Natural killer cell (primary cell): ENCODE measurements at places on chromosomes 6 and 20. TPM values are rescaled to one million over a fixed set of nuclear protein-coding genes. Genes with fewer than 3 reads are reported as not detected.

- no peaks in the 10 kb centered on the region for H3K27me3 ChIP-seq
- no peaks in the 10 kb centered on the region for H3K36me3 ChIP-seq
- H3K4me1 ChIP-seq: no peaks in the 10 kb centered on the region
- no peak overlapping the region for H3K4me3 ChIP-seq
- no peak overlapping the region for H3K27ac ChIP-seq
Measured at GRCh38 chr6:34104628-34105027, 41.3 kb downstream of the GRM4 start.

Gene HNF4A
- total RNA-seq: not detected

Gene PACRG
- 0.52 TPM for total RNA-seq

- no peak for DNase-seq
- no peaks in the 10 kb centered on the region for H3K36me3 ChIP-seq
- H3K4me3 ChIP-seq: no peak overlapping the region
- no peak overlapping the region for H3K27ac ChIP-seq
- H3K27me3 ChIP-seq: peaks cover 2% of the 10 kb centered on the region
Measured at GRCh38 chr6:117409420-117409819, 16.3 kb downstream of the ROS1 start.

GRCh38 chr20:43825581-43825980 lies 89.1 kb upstream of the TOX2 start:
- H3K36me3 ChIP-seq: no peaks in the 10 kb centered on the region
- no peak overlapping the region for H3K4me3 ChIP-seq
- DNase-seq: no peak
- peaks cover 3% of the 10 kb centered on the region for H3K27me3 ChIP-seq
- no peaks in the 10 kb centered on the region for H3K4me1 ChIP-seq

Gene LGSN
- total RNA-seq: not detected

- DNase-seq: no peak
- H3K4me1 ChIP-seq: no peaks in the 10 kb centered on the region
- no peaks in the 10 kb centered on the region for H3K27me3 ChIP-seq
- no peak overlapping the region for H3K4me3 ChIP-seq
- no peak overlapping the region for H3K27ac ChIP-seq
Measured at GRCh38 chr6:153436351-153436750, 305.3 kb upstream of the RGS17 start.

DNA sequence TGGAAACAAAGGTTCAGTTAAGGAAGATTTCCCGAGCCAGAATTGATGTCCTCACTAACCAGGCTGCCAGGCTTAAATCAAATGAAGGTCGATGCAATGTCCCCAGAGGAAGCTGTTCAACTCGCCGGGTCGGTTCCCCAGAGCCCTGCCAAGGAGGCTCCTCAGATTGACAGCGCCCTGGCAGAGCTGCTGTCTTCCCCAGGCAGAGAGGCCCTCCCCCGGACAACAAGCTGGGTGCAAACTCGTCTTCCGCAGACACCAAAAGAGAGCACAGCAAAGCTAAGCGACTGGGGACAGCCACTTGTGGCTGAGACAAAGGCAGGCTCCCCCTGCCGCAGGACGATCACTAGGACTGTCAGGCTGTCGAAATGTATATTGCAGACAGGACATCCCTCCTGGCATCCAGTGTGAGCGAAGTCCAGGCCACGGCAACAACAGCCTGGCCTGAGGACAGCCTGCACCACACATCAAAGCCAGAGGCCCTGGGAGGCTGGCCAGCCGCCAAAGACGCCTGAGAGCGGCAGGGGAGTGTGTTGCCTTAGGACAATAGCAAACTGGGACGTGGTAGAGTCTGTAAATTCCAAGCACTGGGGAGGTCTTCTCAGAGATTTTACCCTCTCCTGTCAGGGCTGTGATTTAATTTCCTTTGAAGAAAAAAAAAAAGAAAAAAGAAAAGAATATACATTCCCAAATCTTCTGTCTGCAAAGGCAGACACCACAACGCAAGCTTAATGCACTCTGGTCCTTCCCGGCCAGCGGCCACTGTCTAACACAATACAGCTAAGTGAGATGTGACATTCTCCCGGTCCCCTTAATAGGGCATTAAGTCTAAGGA lies 99.1 kb downstream of the HIVEP2 start:
- H3K27ac ChIP-seq: peak overlapping the region; percentile 70
- no peaks in the 10 kb centered on the region for H3K27me3 ChIP-seq
- peak; percentile 81 for DNase-seq
- H3K4me1 ChIP-seq: peaks cover 27% of the 10 kb centered on the region
- peak overlapping the region; percentile 35 for H3K4me3 ChIP-seq

Gene TRERF1
- 42.3 TPM for total RNA-seq

GRCh38 chr20:6525447-6526303 lies 241.8 kb upstream of the BMP2 start:
- H3K4me1 ChIP-seq: no peaks in the 10 kb centered on the region
- H3K27me3 ChIP-seq: no peaks in the 10 kb centered on the region
- no peak for DNase-seq
- no peak overlapping the region for H3K4me3 ChIP-seq
- no peaks in the 10 kb centered on the region for H3K36me3 ChIP-seq
- no peak overlapping the region for H3K27ac ChIP-seq

Gene MMUT
- 7.2 TPM for total RNA-seq

GRCh38 chr20:39356908-39357307 lies 394.8 kb downstream of the DHX35 start:
- H3K4me1 ChIP-seq: no peaks in the 10 kb centered on the region
- no peak overlapping the region for H3K27ac ChIP-seq
- no peak overlapping the region for H3K4me3 ChIP-seq
- no peaks in the 10 kb centered on the region for H3K27me3 ChIP-seq
- DNase-seq: no peak

DNA sequence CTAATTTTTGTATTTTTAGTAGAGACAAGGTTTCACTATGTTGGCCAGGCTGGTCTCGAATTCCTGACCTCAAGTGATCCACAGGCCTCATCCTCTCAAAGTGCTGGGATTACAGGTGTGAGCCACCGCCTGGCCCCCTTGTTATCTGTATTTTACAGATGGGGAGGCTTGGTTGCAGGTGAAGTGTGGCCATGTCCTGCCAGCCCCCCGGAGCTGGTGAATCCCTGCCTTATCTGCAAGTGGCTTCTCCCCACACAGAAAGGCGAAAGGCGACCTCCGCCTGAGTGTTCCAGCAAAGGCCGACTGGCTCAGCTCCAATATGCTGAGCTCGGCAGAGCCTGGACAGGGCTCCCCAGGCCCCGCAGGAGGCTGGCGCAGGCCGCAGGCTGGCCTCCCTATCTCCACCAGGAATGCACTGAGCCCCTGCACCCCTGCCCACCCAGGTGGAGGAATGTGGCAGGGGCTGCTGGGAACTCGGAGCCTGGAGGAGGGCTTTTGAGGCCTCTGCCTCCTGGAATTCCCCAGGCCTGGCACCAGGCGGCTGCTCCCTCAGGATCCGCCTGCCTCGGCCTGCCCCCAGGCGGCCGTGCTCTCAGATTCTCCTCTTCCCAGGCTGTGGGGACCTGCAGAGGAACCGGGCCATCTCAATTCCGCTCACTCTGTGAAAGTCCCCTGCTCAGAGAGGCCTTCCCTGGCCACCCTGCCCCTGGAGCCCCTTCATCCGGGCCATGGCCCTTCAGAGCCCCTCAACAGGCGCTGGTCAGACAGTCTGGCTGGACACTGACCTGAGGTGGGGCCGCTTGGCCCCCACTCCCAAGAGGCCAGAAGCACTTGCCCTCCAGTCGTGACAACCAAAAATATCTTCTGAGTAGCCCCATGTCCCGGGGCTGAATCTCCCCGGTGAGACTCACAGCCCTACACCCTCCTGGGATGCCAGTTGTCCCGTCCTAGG lies 9.3 kb upstream of the LAMA5 start:
- no peak for DNase-seq
- H3K36me3 ChIP-seq: no peaks in the 10 kb centered on the region
- H3K4me3 ChIP-seq: no peak overlapping the region
- H3K4me1 ChIP-seq: no peaks in the 10 kb centered on the region
- H3K27me3 ChIP-seq: no peaks in the 10 kb centered on the region

DNA sequence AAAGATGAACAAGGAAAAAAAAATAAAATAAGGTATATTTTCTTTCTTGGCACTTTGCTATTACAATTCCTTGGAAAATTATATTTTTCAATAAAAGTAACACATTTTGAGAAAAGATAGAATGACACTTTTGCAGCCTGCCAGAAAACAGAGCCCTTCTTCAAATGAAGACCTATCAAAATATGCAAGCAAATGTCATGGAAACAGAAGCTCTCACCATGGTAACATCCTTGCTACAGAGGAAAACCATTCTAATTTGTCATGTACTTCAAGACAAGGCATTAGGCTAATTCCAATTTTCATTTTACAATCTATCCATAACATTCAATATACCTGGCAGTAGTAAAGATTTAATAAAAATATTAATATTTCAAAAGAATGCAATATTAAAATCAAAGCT lies 177.9 kb downstream of the RNGTT start:
- no peaks in the 10 kb centered on the region for H3K27me3 ChIP-seq
- no peak overlapping the region for H3K4me3 ChIP-seq
- no peak for DNase-seq
- H3K4me1 ChIP-seq: no peaks in the 10 kb centered on the region
- H3K36me3 ChIP-seq: peaks cover 2% of the 10 kb centered on the region

GRCh38 chr20:46814366-46815232 lies 80.0 kb upstream of the EYA2 start:
- DNase-seq: no peak
- H3K36me3 ChIP-seq: no peaks in the 10 kb centered on the region
- H3K4me3 ChIP-seq: no peak overlapping the region
- H3K4me1 ChIP-seq: no peaks in the 10 kb centered on the region
- H3K27ac ChIP-seq: no peak overlapping the region

- DNase-seq: no peak
- no peaks in the 10 kb centered on the region for H3K36me3 ChIP-seq
- no peak overlapping the region for H3K4me3 ChIP-seq
- no peaks in the 10 kb centered on the region for H3K4me1 ChIP-seq
- H3K27ac ChIP-seq: no peak overlapping the region
- no peaks in the 10 kb centered on the region for H3K27me3 ChIP-seq
Measured at GRCh38 chr6:130269969-130270635, 47.4 kb upstream of the SAMD3 start.

DNA sequence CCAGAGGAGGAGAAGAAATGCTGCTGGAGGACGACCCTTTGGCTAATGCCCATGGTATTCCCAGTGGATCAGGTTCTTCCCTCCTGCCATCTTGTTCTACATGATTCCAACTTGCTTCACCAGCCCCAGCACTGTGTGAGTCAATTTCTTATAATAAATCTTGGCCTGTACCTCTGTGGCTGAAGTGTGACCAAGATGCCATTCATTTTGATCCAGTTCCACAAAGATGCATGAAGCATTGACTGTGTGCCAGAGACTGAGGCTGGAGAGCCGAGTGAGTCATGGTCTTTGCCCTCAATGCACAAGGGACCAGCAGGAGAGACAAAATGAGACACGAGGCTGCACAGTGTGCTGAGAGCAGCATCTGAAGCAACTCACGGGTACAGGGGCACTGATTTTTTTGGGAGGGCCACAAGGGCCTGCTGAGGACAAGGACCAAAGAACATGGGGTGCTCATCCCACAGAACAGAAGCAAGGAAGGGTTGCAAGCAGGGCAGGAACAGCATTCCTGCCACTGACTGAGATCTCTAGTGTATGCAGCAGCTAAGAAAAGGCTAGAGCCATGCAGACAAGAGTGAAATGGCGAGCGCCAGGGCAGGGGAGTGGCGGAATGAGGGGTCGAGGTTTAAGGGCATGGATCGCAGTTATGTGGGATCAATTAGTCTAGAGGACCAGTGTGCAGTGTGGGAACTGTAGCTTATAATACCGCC lies 207.0 kb downstream of the THBS2 start:
- DNase-seq: no peak
- no peak overlapping the region for H3K27ac ChIP-seq
- H3K4me1 ChIP-seq: no peaks in the 10 kb centered on the region
- no peak overlapping the region for H3K4me3 ChIP-seq

DNA sequence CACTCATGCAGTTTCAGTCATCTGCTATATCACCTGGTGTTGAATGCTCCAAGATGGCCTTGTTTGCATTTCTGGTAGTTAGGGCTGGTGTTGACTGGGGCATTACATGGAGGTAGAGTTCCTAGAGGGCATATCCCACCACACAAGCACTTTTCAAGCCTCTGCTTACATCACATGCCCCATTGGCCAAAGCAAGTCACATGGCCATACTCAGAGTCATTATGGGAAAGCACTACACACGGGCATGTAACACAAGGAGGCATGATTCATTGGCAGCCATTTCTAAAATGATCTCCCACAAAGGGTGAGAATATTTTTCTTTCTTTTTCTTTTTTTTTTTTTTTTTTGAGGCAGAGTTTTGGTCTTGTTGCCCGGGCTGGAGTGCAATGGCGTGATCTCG lies 73.2 kb downstream of the TRMT6 start:
- peaks cover under 1% of the 10 kb centered on the region for H3K4me1 ChIP-seq
- H3K27ac ChIP-seq: no peak overlapping the region
- H3K4me3 ChIP-seq: no peak overlapping the region
- no peak for DNase-seq

GRCh38 chr20:57647933-57648785 lies 27.9 kb upstream of the ZBP1 start:
- no peak overlapping the region for H3K4me3 ChIP-seq
- no peaks in the 10 kb centered on the region for H3K27me3 ChIP-seq

DNA sequence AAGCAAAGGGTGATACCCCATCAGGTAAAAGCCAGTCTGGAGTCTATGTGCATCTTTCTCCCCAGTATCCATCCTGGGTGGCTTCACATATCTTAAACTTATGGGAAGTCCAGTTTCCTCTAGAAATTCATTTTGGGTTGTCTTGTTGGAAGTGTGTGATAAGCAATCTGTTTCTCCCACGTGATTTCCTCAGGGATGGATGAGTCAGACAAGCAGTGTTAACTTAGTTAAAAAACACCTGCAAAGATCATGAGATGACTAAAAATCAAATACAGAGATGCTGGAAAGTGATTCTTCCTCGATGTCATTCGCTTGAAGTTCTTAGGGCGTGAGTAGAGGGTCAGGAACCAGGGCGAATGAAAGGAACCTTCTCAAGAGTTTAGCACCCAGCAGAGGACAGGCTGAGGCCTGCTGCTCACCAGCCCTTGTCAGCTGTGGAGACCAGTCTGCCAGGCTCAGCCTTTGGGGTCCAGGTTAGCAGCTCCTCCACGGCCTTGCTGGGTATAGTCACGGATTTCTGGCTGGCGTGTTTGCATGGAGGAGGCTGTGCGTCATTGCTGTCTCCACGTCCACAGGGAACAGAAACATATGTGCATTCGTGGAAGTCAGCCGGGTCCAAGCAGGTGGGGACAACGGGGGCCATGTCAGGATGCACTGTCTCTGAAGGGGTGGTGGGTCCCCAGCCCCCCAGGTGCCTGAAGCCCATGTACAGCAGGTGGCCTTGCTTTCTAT lies 2.8 kb upstream of the PNPLA1 start:
- H3K27ac ChIP-seq: no peak overlapping the region
- H3K4me1 ChIP-seq: no peaks in the 10 kb centered on the region
- H3K4me3 ChIP-seq: no peak overlapping the region
- H3K36me3 ChIP-seq: no peaks in the 10 kb centered on the region

- no peak overlapping the region for H3K27ac ChIP-seq
- DNase-seq: no peak
- H3K36me3 ChIP-seq: no peaks in the 10 kb centered on the region
Measured at GRCh38 chr20:48453477-48454093, 374.2 kb downstream of the PREX1 start.

DNA sequence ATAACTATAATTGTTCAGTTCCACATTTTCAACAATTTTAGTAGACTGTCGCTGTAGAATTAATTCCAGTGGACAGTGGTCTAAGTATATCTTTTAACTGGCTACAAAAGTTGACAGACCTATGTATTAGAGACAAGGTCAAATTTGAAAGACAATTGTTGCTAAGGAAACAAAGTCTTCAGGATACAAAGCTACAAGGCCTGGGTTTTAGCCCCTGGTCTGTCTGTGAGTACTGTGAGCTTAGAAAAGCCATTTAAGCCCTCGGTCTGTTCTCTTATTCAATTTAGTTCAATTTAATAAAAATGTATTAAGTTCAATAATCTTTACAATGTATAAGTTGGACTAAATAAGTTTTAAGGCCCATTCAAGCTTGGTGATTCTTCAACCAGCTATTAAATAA lies 352.5 kb downstream of the HDGFL1 start:
- H3K4me1 ChIP-seq: no peaks in the 10 kb centered on the region
- no peak overlapping the region for H3K27ac ChIP-seq
- H3K4me3 ChIP-seq: no peak overlapping the region
- no peak for DNase-seq
- H3K36me3 ChIP-seq: no peaks in the 10 kb centered on the region
